ENCODE measurements at places on chromosomes 2 and 18.

GRCh38 chr2:64975232-64975821, 13.9 kb upstream of the SLC1A4 start:
- peak; percentile 87 for DNase-seq

GRCh38 chr2:175107146-175107545, 60.9 kb downstream of the ATF2 start:
- no peak for DNase-seq

DNA sequence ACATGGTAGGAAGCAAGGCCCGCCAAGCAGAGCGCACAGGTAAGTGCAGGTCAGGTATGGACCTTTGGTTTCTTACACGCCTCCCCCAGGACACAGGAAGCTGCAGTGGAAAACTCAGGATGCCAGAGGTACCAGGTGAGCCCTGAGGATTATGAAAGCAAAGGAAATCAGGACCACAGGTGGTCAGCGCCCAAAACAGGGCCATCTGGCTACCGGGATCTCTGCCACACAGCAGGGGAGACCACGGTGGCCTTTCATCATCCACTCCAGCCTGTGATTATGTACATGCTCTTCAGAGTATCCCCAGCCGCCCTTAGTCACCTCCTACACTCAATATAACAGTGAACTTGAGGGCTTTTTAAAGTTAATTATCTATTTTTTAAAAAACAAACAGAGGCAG, 125.5 kb upstream of the EPC2 start:
- no peak for DNase-seq

DNA sequence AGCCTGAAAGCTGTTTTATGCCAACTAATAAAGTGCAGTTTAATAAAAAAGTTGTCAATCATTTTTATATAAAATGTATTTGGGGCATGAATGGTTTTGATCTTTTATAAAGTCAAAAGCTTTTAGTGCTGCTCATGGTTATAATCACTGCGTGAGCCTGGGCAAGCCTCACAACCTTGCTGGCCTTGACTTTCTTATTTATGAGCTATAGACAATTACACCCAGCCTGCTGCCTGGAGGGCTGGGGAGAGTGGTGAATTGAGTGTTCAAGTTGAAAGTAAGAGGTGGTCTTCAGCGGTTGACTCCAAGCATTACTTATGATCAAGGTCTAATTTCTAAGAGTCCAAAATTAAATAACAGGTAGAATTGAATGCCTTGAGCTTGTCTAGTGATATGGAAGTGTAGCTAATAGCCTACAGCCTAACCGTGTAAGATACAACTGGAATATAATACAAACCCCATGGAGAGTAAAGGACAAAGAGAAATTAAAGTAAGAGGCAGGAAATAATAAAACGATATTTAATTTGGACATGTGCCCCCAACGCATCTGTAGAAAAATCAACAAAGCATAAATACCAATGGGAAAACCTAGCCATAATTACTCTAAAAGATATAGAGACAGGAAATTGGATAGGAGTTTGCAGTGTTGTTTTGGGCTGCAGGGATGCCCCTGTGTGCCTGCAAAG, 106.0 kb upstream of the CYP1B1 start:
- no peak for DNase-seq

- DNase-seq: no peak
Observed at GRCh38 chr2:189421644-189422043, 19.6 kb upstream of the WDR75 start.

DNA sequence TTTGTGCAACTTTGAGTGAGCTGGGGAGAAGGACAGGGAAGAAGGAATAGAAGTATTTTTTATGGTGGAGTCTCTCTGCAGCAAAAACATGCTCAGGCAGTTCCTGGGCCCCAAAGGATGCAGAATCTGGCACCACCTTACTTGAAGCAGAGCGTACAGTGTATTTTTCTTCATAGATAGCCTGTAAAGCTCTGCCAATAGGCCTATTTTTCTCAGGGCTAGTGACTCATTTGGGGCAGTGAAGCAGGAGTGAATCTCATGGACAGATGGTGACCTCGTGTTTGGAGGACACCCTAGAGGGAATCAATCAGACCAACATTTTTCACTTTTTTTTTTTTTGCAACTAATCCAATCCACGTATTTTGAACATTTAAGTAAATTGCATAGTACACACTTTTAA, 268.1 kb upstream of the CXCR4 start:
- DNase-seq: peak; percentile 33

DNA sequence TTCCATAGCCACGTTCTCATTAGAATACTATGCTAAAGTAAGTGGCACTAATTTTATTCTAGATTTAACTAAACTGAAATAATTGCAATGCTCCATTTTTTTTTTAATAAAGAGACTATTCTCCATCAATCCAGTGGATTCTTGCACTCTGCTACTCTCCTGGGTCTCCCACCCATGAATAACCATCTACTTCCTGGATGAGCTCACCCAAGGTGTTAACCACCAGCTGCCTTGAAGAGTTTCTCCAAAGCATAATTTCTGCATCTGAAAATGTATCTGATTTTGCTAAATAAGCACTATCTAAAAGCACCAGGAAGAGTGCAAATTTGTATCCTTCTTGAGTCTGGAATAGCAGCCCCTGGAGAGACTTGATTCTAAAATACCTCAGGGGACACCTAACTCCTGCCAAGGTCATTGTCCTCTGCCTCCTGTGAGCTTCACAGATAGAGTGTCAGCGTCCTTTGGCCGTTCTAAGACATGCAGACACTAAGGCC, 41.6 kb upstream of the SH3BP4 start:
- no peak for DNase-seq

- DNase-seq: no peak
Observed at GRCh38 chr18:9758624-9759075, 50.5 kb downstream of the RAB31 start.

GRCh38 chr2:102581911-102582310, 37.4 kb upstream of the SLC9A2 start:
- no peak for DNase-seq

DNA sequence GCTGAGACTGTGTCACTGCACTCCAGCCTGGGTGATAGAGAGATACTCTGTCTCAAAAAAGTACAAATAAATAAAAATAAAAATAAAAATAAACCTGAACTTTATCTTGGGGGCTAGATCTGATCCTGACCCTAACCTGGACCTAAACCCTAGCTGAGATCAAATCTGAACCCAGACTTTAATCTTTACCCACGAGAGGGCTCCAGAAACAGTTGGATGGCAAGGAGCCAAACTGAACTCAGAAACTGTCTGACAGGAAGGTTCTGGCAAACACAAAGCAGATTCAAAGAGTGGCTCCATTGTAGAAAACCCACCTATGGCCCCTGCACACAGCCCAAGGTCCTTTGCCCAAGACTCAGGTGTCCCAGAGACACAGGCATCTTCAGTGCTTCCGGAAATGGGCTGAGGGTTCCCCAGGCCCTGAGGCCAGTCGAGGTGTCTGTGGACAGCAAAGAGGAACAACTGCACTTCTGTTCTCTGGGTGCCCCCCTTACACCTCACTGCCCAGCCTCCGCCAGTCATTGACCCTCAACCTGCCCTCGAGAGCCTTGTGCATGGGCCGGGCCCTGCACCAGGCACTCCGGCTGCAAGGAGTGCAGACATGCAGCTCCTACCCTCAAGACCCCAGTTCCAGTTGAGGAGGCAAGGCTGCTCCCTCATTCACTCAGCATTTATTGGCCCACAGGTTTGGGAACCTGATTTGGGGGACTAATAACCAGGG, 95.2 kb downstream of the TFCP2L1 start:
- DNase-seq: no peak

DNA sequence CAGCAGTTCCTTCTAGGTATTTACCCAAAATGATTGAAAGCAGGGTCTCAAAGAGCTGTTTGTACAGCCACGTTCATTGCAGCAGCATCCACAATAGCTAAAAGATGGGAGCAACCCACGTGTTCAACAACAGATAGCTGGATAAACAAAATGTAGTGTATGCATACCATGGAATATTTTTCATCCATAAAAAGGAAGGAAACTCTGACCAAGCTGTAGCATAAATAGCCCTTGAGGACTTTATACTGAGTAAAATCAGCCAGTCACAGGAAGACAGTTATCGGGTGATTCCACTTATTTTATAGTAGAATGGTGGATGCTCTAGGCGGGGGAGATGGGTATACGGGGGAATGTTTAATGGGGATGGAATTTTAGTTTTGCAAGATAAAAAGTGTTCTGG, 7.5 kb downstream of the TRAPPC12 start:
- DNase-seq: no peak

GRCh38 chr2:121254748-121255147, 30.3 kb downstream of the TFCP2L1 start:
- DNase-seq: no peak

DNA sequence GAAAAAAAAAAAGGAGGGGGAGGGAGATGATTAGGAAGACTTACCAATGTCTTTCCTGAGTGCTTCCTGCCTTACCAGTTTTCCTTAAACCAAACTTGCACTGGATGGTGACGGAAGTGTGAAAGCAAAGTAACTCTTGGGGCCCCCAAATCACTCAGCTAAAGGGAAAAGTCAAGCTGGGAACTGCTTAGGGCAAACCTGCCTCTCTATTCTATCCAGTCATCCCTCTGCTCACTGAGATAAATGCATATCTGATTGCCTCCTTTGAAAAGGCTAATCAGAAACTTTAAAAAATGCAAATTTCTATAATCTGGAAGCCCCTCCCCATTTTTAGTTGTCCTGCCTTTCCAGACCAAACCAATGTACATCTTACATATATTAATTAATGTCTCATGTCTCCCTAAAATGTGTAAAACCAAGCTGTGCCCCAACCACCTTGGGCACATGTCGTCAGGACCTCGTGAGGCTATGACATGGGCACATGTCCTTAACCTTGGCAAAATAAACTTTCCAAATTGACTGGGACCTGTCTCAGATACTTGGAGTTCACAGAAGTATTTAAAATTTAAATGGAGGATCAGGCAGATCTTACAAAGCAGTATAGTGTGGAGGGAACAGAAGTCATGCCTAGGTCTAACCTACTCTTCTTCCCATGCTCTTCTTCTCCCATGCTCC, 7.2 kb upstream of the CYBRD1 start:
- no peak for DNase-seq

GRCh38 chr18:13112982-13113381, 105.6 kb upstream of the LDLRAD4 start:
- peak; percentile 92 for DNase-seq

DNA sequence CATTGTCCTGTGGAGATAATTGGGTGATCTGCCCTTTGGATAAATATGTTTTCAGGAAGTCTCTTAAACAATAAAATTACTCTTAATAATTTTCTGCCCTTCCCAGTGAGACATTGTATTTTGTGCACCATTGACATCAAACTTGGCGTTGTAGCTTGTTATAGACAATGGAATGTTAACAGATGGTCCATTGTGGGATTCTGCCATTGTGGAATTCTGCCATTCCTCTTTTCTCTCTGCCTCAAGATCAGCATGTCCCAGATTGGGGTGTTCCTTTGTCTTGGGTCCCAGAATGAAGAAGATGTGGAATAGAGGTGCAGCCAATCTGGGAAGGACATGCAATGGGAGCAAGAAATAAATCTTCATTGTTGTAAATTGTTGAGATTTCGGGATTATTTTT, 15.1 kb upstream of the LDAH start:
- no peak for DNase-seq

DNA sequence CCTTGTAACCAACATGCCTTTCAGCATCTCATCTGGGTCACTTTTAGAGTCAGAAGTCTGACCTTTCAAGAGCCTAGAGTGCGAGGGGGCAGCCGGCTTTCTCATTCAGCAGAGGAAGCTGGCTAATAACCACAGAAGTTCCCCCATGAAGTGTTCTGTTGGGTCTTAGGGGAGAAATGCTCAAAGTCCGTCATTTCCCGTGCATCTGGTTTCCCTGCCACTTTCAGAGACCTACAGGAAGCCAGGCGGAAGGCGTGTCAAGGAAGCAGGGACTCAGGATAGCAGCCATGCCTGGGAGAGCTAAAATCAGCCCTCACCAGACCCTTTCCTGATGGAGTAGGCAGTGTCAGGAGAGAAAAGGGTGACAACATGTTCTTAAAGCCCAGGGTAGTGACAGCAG, 301.8 kb upstream of the ID2 start:
- no peak for DNase-seq

- DNase-seq: no peak
Observed at GRCh38 chr2:1584691-1585485, 159.4 kb downstream of the PXDN start.

DNA sequence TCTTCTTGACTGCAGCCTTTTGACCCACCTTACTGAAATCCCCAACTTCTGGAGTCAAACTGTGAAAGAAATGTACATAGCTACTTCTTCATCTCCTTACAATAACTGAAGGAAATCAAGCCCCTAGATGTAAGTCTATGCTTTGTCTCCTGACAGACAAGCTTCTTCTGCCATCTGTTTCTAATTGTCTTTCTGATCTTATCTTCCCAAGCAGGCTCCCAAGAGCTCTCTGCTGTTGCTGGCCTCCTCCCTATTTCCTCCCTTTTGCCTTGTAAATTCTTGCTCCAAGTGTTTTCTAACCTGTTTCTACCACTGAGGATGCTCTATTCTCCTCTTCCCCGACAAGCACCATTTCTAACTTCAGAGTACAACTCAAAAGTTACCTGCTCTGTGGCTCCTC, 77.4 kb upstream of the OSR1 start:
- no peak for DNase-seq

DNA sequence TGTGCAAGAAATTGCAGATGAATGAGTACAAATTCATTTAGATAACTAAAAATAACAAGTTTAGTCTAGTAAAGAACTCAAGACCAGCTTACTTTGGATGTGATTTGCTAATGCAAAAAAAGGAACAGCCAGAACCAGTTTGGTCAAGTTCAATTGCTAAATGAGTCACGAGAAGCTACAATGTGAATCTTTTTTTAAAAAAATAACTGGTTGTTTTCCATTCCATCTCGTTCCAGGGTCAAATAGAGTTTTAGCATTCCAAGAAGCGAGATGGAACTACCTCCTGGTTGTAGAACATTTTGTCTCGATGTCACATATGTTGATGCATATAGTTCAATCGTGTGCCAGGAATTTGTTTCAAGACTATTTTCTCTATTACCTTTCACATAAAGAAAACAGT, 65.0 kb upstream of the IKZF2 start:
- no peak for DNase-seq

DNA sequence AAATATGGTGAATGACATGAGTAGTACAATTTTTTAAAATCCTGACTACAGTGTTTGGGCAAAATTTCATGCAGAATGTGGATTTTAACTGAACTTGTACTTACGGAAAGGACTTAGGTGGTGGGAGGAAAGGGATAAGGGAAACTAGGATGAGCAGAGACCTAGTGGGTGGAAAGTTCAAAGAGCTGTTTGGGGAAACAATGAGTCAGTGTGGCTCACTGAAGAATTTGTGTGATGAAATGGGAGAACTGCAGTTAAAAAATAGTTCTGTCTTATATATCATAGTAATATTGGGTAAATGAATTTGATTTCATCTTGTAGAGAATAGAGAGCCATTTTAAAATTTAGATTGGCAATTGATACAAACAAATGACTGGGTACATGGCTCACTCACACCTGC, 220.1 kb upstream of the CTAGE1 start:
- no peak for DNase-seq

DNA sequence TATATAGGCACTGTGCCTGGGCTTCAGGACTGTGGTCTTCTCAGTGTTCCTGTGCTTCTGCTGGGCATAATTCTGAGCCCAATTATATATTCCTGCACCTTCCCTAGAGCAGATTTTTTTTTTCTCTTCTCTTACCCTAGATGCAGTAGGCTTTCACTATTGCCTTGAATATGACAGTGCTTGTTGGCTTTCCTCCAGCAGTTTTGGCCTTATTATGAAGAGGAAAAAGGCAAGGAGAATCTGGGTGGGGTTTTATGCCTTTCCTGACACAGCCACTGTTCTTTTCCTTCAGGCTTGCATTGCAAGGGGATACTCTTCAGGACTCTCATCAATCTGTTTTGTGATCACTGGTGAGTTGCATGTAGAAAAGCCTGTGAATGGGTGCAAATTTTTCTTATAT, 221.9 kb upstream of the CELF4 start:
- no peak for DNase-seq

GRCh38 chr2:219638217-219638947, 11.0 kb downstream of the SLC4A3 start:
- no peak for DNase-seq

Data from heart left ventricle (tissue), 16 donors.